NCI-H1092 (cell line): ENCODE measurements at places on chromosomes 4 and X.

DNA sequence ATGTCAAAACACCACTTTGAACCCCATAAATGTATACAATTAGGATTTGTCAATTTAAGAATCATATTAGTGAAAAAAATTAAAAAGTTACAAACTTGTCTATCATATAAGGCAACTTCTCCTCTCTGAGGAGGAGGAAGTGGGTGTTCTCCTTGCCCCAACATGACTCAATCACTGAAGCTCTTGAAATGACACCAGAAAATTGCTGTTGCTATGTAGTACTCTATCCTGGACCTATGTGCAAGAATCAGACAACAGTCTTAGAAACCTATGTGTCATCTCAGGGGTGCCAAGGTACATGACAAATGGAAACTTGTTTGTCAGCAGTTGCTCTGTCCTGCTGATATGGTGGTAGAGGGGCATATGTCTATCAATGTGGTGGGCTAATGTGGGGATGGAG is 47.7 kb downstream of the HMGB3 start:
- DNase-seq, result no peak

GRCh38 chr4:87339440-87339839 is 16.8 kb upstream of the HSD17B13 start:
- DNase-seq, result no peak

- no peak for DNase-seq
Measured at GRCh38 chrX:86806786-86807185, 658.5 kb downstream of the DACH2 start.

- DNase-seq, result no peak
Measured at GRCh38 chr4:159549098-159549518, 446.2 kb downstream of the RAPGEF2 start.
